NCI-H226 (cell line): ENCODE measurements at places on chromosomes 3 and 15.
A peak's percentile ranks its signal among the peaks of the same experiment; 100 is the strongest.

- DNase-seq: peak; percentile 74
Measured at GRCh38 chr3:69764861-69765260, 25.6 kb downstream of the MITF start.

GRCh38 chr3:120875989-120876388 lies 32.0 kb upstream of the STXBP5L start:
- no peak for DNase-seq

DNA sequence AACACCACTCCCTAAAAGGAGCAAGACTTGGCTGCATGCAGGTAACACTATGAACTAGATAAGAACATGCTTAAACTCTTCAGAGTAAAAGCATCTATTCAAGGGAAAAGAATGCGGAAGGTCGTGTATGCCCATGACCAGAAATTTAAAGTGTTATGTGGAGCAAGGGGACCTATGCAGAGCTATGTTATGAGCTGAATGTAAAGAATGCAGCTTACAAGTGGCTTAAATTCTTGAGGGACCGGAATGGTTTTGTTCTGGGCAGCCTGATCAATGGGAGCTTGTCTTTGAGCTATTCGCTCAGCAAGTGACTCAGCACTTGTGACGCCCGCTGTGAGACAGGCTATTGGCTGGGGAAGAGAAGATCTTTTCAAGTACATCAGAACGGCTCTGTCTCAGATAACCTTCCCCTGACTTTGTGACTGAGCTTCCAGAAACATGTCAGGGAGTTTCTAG lies 367.5 kb upstream of the THBS1 start:
- DNase-seq: peak; percentile 18

- no peak for DNase-seq
Measured at GRCh38 chr3:31402117-31402516, 130.6 kb upstream of the STT3B start.

DNA sequence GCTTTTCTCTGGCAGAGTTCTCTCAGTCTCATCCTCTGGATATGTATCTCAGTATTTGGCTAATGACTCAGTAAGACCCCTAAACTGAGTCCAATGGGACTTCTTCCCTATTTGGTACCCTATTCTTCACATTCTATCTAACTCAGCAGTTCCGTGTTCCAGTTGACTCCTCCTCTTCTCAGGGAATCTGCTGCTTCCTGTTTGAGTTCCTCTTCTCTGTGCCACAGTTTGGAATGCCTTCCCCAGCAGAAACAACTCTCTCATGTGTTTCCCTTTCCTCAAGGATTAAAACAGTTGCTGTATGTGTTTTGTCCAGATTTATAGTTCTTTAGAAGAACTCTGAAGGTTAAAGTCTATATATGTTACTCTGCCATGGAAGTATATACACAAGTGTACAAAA lies 344.0 kb upstream of the RARB start:
- no peak for DNase-seq

- no peak for DNase-seq
Measured at GRCh38 chr3:10527295-10528001, 22.1 kb upstream of the ATP2B2 start.

GRCh38 chr3:69288161-69288895 lies 97.6 kb downstream of the FRMD4B start:
- DNase-seq: peak; percentile 30

GRCh38 chr15:31486506-31486905 lies 159.9 kb downstream of the KLF13 start:
- DNase-seq: no peak

- DNase-seq: no peak
Measured at GRCh38 chr15:52788099-52788986, 1.8 kb downstream of the ONECUT1 start.

GRCh38 chr15:47415539-47415971 lies 301.8 kb upstream of the SEMA6D start:
- peak; percentile 9 for DNase-seq

DNA sequence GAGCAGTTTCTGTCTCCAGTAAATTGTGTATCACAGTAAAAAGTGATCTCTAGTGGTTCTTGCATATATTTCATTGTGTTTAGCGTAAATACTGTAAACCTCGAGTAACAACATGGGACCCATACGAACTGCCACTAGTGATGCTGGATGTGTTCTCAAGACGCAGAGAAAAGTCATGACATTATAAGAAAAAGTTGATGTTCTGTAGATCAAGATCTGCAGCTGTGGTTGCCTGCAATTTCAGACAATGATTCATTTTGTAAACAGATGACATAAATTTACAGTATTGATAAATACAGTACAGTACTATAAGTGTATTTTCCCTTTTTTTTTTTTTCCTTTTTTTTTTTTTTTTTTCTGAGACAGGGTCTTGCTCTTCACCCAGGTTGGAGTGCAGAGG lies 100.1 kb downstream of the DPH6 start:
- DNase-seq: no peak

DNA sequence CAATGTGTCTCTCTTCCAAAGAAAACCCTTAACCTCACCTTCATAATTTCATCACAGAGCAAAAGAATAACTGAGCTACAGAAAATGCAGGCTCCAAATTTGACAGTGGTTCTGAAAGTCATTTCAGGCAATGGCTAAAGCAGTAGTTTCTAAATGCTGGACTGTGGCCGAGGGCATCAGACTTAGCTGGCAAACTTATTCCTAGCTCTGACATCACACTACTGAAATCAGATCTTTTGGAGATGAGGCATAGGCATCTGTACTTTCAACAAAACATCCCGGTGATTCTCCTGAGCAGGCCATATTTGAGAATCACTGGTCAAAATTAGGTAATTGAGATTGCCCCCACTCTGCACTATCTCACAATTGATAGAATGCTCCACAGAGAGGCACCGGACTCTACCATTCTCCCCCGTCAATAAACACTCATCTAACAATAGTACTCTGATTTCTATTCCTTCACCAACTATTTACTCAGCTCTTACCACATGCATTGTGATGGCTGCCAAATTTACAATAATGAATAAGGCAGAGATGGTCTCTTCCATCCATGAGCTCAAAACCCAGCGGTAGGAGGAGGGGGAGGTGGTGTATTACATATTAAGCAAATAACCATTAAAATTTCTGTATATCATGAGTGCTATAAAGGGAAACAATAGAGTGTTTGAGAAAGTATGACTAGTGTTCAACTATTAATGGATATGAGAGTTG lies 57.3 kb upstream of the SPRED1 start:
- no peak for DNase-seq

- DNase-seq: peak; percentile 32
Measured at GRCh38 chr15:44490622-44491021, 46.3 kb upstream of the EIF3J start.

GRCh38 chr15:38702178-38702912 lies 137.7 kb upstream of the RASGRP1 start:
- no peak for DNase-seq

GRCh38 chr15:101813803-101814534 lies 2.0 kb downstream of the OR4F15 start:
- no peak for DNase-seq

GRCh38 chr15:65550681-65551098 lies 20.4 kb downstream of the HACD3 start:
- DNase-seq: no peak
